Activated naive CD4-positive, alpha-beta T cell (primary cell): ENCODE measurements at places on chromosomes 1 and 21.

DNA sequence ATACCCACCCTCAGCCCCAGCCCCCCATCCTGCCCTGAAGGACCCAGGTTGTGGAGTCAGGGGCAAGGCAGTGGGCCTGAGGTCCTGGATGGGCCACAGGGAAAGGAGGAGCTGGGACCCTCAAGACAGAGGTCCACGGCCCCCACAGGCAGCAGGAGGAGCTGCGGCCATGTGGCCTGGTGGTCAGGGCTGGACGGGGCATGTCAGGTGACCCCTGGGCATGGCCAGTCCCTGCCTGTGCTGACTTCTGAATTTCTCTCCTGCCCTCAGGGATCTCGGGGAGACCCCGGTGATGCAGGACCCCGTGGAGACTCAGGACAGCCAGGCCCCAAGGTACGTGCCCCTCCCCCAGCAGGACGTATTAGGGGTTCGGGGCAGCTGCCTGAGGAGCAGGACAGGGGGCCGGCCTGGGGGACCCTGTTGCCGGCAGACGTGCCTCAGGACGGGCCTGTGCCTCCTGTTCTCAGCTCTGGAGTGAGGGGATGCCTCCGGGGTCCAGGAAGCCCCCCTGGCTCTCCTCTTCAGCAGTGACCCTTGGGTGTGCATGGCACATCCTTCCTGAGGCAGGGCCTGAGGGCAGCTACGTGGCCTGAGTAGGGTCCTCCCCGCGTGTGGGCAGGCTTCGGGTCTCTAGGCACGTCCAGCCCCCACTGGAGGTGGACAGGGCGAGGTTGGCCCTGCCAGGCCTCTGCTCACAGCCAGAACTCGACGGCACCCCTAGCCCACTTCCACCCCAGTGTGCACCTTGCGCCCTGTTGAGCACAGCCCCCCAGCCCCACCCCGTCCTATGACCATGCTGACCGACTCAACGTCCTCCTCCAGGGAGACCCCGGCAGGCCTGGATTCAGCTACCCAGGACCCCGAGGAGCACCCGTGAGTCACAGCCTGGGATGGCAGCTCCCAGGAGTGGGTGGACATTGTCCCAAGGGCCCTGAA lies 23.6 kb downstream of the COL6A2 start:
- no peak for DNase-seq

GRCh38 chr1:162649583-162649982 lies 17.3 kb downstream of the DDR2 start:
- no peak for DNase-seq

DNA sequence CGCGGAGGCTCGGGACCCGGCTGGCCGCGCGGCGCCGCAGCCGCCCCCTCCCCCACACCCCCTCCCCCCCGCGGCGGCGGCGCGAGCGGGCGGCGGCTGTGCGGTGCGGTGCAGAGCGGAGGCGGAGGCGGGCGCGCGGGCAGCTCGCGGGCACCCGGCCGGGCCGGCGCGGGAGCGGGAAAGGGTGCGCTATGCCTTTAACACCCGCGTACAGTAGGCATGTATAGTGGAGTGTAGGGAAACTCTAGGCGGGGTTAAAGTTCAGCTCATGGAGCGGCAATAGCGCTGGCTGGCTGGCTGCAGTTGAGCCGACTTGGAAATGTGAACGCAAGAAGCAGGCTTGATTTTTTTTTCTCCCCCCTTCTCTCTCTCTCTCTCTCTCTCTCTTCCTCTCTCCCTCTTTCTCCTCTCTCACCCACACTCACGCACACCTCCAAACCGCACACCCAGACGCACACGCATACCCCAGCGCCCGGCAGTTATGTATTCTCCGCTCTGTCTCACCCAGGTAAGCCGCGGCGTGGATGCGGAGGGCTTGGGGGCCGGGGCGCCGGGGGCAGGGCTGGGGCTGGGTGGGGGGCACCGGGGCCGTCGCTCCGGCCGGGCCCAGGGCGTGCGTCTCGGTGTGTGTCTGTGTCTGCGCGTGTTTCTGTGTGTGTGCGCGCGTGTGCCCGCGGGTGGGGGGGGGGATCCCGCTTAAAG lies at the start of gene NFIA:
TSS of gene NFIA (plus strand) at position 251 of the 702 bp plus-strand sequence.
- no peak for DNase-seq

DNA sequence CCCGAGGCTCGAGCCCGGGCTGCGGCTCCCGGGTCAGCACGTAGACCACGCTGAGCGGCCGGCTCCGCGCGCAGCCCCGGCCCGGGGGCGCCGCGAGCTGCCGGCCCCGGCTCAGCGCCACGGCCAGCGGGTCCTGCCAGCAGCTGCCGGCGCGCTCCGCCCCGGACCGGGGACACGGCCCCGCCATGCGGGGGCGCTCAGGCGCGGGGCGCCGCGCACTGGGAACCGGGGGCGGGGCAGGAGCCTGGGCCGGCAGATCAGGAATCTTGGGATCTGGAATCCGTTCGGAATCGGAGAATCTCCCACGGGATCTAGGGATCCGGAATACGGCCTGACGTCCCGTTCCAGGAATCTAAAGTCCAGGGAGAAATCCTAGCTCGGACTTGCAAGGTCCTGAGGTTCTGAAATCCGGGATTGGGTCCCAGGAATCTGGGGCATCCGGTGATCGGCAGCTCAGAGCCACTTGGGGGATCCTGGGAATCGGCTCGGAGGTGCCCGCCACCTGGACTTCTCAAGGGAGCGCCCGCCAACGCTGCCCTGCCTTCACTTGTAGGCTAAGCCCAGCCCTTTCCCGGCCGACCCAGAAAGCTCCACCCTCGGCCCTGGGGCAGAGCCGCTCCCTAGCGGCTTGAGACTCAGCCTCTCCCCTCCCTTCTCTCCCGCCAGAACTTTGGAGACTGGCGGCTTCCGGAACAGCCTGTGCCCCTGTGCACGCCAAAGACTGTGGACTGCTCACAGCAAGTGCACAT lies at the start of gene MAP3K6:
TSS of gene MAP3K6 (minus strand) at position 551 of the 749 bp plus-strand sequence. CDS start at position 187, 364 bp downstream.
- DNase-seq: no peak

DNA sequence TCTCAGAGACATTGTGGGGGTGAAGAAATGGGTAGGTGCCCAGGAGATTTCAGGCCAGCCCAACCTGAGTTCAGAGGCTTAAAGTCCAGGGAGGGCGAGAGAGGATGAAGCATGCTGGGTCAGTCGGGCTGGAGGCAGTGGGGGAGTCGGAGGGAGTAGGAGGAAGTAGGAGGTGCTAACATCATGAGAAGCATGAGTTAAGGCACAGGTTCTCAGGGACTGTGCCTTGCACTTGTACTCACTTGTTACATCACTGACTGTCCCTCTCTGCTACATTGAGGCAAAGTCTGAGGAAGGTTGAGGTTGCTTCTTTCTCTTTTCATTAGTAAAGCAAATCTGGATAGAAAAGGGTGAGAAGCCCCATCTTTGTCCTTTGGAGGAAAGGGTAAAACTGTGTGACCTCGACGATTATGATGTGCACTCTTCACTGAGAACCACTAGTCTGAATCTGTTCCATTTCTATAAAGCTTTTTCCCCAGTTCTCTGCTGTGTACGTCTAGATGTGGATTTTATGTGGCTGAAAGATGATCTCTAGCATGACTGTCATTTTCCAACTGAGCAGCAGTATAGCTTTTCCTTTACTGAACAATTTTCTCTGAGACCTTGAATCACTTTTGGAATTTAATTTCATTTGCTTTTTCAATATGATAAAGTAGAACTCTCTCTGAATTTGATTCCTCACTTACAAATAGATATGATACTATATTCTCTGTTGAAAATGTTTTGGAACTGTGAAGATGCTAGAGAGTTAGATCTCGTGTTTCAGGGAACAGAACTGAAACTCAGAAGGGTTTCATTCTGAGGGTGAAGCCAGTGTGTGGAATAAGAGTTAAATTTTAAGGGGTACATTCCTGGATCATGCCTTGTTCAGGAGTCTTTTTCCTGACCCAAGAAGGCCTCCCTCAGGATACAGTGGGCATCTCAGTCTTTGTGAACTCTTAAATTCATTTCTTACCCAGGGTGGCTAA lies 94.6 kb downstream of the FGGY start:
- DNase-seq: no peak

- DNase-seq: no peak
These were observed 11.2 kb upstream of the VPS45 start for GRCh38 chr1:150056407-150056806.

GRCh38 chr1:156765666-156766065 lies 1.7 kb upstream of the PRCC start:
- DNase-seq: no peak

- no peak for DNase-seq
These were observed 31.7 kb downstream of the ELK4 start for GRCh38 chr1:205600085-205600484.

DNA sequence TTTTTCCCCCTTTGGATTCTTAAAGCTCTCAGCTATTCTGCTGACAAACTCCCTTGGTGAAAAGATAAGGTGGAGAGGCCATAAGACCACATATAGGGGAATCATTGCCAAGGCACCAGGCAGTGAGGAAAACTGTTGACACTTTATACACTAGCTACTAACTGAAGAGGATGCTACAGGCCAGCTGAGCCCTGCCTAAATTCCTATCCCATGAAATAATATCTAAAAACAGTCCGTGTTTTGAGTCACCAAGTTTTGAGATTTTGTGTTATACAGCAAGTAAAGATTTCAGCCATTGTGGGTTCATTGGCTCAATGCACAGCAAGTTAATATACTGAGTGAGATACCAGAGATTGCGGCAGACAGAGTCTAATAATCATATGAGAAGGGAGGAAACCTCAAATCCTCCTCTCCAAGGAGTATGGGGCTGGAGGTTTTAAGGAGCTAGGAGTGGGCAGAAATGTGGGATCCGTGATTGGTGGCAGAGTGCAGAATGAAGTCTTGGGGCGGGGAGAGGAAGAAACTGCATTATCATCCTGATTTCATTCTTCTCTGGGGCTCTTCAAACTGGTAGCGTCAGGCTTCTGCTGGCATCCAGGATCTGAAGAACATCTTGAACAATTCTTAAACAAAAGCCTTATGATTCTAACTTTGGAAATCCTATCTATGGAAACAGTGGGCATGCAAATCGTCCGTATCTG lies 9.2 kb downstream of the CLDN8 start:
- DNase-seq: no peak

GRCh38 chr1:30704765-30705509 lies 18.4 kb downstream of the MATN1 start:
- DNase-seq: no peak

GRCh38 chr21:38392661-38393060 lies 105.6 kb downstream of the ERG start:
- DNase-seq: no peak

- DNase-seq: no peak
These were observed 244.5 kb downstream of the NEGR1 start for GRCh38 chr1:72037745-72038343.

DNA sequence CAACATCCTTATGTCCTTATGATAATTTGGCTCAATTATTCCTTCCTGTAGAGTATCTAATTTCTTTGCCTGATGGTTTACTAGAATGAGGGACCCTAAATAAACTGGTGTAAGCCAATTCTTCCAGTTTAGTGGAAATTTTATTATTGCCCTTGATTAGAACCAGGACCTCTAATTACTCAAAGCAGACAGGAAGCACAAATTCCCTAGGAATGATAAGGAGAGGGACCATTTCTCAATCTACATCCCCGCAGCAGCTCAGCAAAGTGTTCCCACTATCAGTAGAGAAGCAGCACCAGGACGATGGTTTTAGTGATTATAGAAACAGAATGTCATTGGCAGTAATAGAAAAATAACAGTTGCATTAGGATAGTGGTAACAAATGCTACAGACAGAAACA lies 97.1 kb downstream of the PLPPR4 start:
- DNase-seq: no peak

DNA sequence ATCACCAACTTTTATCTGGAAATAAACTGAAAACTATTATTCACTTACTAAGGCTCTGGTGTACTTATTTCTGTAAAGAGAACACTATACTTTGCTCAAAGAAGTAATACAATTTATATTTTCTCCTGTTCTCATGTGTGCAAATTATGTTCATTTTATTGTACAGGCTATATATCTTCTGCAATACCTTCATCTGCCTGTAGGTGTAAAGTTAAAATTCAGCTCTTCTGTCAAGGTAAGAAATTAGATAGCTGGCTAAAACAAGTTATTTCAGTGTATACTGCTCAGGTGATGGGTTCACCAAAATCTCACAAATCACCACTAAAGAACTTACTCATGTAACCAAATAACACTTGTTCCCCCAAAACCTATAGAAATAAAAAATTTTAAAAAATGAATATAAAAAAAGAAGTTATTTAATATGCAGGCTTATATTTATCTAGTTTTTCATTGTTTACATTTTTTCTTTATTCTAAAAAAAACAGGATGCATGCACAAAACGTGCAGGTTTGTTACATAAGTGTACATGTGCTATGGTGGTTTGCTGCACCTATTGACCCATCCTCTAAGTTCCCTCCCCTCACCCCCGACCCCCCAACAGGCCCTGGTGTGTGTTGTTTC lies 81.5 kb downstream of the PTGER3 start:
- no peak for DNase-seq

GRCh38 chr1:62046927-62047326 lies 147.7 kb upstream of the L1TD1 start:
- DNase-seq: no peak

DNA sequence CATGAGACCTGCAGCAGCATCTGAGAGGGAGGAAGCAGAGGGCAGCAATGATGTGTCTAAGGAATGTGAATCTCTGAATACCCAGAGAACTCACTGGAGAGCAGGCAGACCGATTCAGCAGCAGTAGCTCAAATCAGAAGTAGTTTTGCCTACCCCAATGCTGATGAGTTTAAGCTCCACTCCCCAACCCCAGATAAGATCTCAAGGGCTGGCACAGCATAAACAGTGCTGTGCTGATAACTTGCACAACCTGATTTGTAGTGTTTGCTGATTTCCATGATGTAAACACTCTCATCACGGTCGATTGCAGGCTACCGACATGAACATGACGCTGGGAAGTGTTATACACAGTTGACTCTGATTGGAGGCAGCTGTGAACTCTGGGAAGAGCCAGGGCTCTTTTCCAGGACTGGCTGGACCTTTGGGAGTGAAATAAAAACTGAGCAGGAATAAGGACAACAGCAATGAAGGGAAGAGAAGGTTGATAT lies 11.2 kb upstream of the HMGCS2 start:
- no peak for DNase-seq

- no peak for DNase-seq
These were observed 28.9 kb downstream of the TSNAX start for GRCh38 chr1:231557411-231557810.

- DNase-seq: no peak
These were observed 54.0 kb upstream of the RASAL2 start for GRCh38 chr1:178039891-178040290.

DNA sequence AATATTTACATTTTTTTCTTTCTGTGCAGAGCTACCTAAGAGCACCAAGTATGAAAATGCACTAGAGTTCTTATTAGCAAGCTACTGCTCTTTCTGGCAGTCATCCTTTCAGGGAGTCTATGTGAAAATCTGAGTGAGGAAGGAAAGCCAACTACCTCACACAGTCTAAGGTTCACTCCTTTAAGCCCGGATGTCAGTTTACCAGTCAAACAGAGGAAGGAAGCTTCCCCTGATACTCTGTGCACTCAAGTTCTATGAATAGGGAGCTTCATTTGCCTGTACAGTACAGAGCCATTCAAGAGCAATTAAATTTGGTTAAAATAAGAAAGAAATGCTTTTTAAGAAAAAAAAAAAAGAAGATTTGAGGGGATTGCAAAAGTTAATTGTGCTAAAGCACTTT lies 6.9 kb downstream of the COL11A1 start:
- no peak for DNase-seq

DNA sequence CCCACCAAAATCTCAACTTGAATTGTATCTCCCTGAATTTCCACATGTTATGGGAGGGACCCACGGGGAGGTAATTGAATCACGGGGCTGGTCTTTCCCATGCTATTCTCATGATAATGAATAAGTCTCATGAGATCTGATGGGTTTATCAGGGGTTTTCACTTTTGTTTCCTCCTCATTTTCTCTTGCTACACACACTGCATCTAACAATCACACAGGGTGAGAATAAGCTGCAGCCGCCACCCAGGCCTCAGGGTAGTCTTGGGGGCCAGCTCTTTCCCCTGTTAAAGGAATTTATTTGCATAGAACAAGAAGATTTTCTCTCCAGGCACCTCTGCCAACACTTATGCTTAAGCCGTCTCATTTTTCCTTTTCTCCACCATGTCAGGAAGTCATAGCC lies 26.0 kb upstream of the GBP6 start:
- no peak for DNase-seq
